NCI-H524 (cell line): ENCODE measurements at places on chromosomes 12 and 14.
A peak's percentile ranks its signal among the peaks of the same experiment; 100 is the strongest.

- DNase-seq: no peak
Observed at GRCh38 chr12:102806110-102806509, 110.9 kb downstream of the PAH start.

GRCh38 chr12:116538076-116538591 lies 21.0 kb upstream of the MAP1LC3B2 start:
- DNase-seq: no peak

GRCh38 chr12:74515849-74516248 lies 21.8 kb upstream of the ATXN7L3B start:
- DNase-seq: no peak

GRCh38 chr12:18246066-18246465 lies 15.3 kb upstream of the PIK3C2G start:
- DNase-seq: no peak

DNA sequence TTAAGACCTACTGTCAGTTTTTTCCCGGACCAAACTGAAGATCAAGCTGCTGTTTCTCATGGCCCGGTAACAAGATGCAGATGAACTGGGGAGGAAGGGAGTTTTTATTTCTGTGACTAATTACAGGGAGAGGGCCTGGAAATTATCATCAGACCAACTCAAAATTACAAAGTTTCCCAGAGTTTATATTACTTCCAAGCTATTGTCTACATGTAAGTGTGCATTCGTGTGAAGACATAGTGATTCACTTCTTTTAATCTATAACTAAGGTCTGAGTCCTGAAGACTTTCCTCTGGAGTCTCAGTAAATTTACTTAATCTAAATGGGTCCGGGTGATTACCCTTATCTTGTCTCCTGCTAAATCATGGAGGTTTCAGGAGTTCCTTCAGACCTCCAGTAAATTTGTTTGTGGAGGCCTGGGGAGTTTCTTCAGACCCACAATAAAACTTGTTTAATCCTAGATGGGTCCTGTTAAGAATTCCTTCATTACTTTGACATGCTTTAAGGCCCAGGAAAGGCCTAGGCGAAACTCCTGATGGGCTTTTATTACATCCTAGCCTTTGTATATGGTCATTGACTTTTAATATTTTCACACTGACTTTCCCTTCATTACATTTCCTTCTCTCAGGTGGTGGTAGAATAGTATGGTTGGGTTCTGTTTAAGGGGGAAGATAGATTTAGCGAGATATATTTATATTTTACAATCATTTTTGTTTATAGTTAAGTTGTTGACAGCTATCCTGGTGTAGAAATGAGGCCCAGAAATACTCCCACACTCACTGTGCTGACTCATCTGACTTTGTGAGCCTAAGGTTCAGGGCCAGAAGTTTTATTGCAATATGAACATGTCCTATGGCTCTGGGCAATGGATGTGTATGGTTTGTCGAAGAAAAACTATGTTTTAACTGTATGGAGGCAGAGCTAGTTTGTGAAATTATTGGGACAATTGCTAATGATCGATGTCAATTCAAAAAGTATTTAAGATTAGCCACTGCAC lies 627.0 kb upstream of the FBXO33 start:
- no peak for DNase-seq

- no peak for DNase-seq
Observed at GRCh38 chr14:72598306-72598705, 295.6 kb downstream of the DPF3 start.

- no peak for DNase-seq
Observed at GRCh38 chr12:21769307-21769706, 5.2 kb downstream of the KCNJ8 start.

DNA sequence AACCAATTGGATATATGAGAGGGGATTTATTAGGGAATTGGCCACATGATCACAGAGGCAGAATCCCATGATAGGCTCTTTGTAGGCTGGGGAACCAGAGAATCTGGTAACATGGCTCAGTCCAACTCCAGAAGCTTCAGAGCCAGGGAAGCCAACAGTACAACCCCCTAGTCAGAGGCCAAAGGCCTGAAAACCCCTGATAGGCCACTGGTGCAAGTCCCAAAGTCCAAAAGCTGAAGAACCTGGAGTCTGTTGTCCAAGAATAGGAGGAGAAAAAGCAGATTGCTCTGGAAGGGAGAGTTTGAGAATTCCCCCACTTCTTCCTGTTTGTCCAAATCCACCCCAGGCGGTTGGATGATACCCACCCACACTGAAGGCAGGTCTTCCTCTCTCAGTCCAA lies 8.2 kb upstream of the TROAP start:
- no peak for DNase-seq

DNA sequence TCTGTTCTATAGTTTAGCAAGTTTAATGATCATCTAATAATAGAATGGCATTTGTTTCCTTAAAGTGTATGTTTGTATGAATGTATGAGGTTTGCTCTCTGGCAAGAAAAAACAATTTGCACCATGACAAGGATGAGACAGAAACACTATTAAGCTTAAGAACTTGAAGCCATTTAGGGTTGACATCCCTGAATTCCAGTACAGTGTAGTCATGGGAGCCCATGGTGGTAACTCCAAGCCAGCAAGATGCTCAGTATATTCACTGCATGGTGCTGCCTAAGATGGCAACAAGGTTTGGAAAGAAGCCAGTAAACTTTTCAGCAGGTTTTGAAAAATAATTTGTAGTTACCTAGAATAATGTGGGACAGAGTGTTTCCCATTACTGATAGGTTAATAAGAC lies 158.6 kb downstream of the PRIMA1 start:
- no peak for DNase-seq

GRCh38 chr12:19482036-19482435 lies 42.7 kb downstream of the AEBP2 start:
- DNase-seq: no peak

GRCh38 chr12:62516927-62517326 lies 50.3 kb downstream of the MON2 start:
- no peak for DNase-seq

DNA sequence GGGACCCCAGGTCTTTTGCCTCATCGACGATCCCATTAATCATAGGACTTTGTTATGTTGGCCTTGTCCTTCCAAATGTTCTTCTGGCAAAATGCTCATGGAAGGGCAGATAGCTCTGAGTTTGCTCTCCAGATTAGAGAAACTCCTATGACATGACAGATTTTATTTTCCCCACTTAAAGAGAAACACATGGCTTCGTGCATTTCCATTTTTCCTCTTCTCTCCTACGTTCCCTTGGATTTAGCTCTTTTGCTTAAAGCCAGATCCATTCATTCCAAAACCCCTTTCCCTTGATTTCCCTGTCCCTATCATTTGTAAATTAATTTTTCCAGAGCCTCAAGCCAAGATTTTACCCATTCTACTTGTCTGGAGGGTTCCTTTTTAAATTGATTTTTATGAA lies 2.9 kb downstream of the PRIMA1 start:
- no peak for DNase-seq

- DNase-seq: no peak
Observed at GRCh38 chr14:21894003-21894897, 220.6 kb upstream of the OR4E1 start.

GRCh38 chr14:64196814-64197411 lies 97.3 kb downstream of the ESR2 start:
- DNase-seq: peak; percentile 96

- DNase-seq: peak; percentile 22
Observed at GRCh38 chr12:50505675-50506530, 1.1 kb downstream of the DIP2B start.

- no peak for DNase-seq
Observed at GRCh38 chr14:105355049-105355575, 40.6 kb downstream of the PACS2 start.

- DNase-seq: peak; percentile 49
Observed at GRCh38 chr12:64673490-64674169, 63.3 kb downstream of the RASSF3 start.

GRCh38 chr14:86541972-86542371 lies 1012.0 kb downstream of the FLRT2 start:
- peak; percentile 86 for DNase-seq

GRCh38 chr14:81162941-81163340 lies 57.8 kb downstream of the GTF2A1 start:
- no peak for DNase-seq

GRCh38 chr14:105317546-105317945 lies 3.0 kb downstream of the PACS2 start:
- no peak for DNase-seq

- peak; percentile 4 for DNase-seq
Observed at GRCh38 chr12:76820888-76821482, 57.1 kb downstream of the ZDHHC17 start.

DNA sequence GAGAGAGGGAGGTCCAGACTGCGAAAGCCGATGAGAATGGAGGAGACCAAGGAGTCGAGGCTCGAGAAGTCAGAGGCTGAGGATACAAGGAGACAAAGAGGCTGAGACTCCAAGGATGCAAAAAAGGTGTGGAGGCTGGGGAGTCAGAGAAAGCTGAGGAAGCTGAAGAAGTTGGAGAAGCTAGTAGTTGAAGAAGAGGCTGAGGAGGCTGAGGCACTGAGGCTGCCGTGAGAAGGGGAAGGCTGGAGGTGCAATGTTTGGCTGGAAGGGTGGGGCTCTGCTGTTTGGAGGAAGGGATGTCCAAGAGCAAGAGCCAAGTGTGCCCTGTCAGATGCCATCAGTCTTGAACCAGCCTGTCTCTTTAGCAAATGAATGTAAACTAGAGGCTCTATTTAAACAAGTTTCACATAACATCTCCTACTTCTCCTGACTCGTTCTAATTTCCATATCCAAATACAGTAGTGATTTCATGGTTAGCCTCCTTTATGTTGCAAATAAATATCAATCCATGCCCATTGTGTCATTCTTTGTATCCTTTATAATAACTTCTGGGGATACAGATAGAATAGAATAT lies 10.8 kb upstream of the SPTSSA start:
- DNase-seq: no peak

DNA sequence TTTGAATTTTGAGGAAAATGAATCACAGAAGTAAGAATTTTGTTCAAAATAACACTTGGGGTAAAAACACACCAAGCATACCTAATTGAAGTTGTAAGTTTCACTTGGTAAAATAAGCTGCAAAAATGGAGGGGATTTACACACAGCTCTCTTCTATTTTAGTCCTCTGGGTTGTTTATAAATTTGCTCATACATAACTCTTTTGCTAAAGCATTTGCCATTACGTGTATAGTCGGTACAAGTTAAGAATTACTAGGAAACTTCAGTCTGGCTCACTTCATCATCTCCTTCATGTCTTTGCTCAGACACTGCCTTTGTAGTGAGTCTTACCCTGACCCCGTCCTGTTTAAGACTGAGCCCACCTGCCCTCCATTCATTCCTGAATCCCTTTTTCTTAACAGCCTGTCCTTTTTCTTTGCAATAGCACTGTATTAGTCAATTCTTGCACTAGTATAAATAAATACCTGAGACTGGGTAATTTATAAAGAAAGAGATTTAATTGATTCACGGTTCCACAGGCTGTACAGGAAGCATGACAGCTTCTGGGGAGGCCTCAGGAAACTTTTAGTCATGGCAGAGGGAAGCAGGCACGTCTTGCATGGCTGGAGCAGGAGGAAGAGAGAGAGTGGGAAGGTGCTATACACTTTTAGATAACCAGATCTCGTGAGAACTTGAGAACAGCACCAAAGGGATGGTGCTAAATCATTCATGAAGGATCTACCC lies 451.1 kb downstream of the PCNX1 start:
- DNase-seq: no peak

- DNase-seq: no peak
Observed at GRCh38 chr14:65339866-65340265, 72.7 kb upstream of the FUT8 start.

- DNase-seq: no peak
Observed at GRCh38 chr12:1882850-1883470, 35.5 kb downstream of the CACNA2D4 start.

- DNase-seq: peak; percentile 32
Observed at GRCh38 chr12:122126713-122127597, 47.1 kb downstream of the IL31 start.

- no peak for DNase-seq
Observed at GRCh38 chr12:124621296-124621660, 53.9 kb upstream of the NCOR2 start.

DNA sequence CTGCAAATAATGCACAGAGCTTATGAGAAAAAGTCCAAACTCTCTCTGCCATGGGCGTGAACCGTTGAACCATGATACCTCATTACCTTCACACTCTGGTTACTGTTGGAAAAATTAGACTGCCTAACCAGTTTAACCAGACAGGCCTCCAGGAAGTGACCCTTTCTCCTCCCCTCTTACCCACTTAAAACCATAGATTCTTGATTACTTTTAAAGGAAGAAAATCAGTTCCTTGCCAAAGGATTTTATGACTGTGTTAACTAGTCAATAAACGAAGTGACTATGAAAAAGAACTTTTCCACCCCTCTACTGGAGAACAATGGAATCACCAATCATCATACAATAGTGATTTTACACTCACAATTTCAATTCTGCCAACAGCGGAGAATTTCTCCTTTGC lies 254.0 kb upstream of the ATP2B1 start:
- no peak for DNase-seq

DNA sequence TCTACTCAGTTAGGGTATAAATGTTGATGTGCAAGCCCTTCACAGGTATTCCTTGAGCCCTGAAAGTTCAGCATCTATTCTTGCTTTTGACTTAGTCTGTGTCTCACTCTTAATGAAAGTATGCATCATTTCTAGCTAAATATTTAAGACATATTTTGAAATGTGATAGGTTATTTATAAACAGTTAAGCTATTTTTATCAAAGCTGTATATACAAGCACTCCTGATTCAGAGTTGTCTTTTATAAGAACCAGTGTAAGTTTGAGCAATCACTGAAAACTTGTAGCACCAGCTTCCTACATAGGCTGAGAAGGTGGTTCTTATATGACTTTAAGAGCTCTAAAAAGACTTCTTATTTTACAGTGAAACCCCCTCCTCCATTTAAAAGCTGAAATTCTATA lies 98.6 kb downstream of the MYF5 start:
- no peak for DNase-seq

GRCh38 chr12:46664761-46665287 lies 161.0 kb downstream of the SLC38A4 start:
- no peak for DNase-seq

- no peak for DNase-seq
Observed at GRCh38 chr12:53327435-53328042, 6.1 kb upstream of the AAAS start.

- no peak for DNase-seq
Observed at GRCh38 chr14:22200977-22201605, 387.9 kb downstream of the DAD1 start.

DNA sequence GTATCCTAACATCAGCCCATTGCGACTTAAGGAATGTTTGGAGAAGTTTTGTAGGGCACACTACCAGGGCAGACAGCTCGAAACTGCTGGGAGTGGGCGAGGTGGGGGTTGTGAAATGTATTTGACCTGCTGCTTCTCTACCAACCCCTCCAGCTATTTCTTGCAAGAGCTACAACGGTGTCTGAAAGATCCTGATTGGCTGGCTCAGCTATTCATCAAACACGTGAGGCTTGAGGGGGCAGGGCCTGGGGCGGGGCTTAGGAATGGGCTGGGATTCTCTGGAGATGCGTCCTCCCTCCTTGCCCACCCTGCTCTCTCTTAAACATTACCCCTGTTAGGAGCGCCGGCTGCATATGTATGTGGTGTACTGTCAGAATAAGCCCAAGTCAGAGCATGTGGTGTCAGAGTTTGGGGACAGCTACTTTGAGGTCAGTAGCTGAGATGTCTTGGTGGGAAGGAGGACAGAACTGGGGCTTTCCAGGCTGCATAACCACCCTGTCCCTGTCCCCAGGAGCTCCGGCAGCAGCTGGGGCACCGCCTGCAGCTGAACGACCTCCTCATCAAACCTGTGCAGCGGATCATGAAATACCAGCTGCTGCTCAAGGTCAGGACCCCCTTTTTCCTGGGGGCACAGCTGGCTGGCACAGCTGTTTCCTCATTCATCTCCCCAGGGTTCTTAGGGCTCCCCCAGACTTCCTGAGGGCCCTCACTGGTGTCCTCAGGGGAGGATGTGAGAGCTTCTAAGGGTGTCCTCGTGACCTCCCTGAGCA lies 3.1 kb downstream of the ARHGEF25 start:
- peak; percentile 19 for DNase-seq
